Spleen (tissue), 13 donors: ENCODE measurements at places on chromosomes 12 and 14. TPM values are rescaled to one million over a fixed set of nuclear protein-coding genes. Genes with fewer than 3 reads are reported as not detected.
A peak's percentile ranks its signal among the peaks of the same experiment; 100 is the strongest.

Gene DIO3
- not detected for total RNA-seq

Gene MANSC4
- not detected for total RNA-seq

Gene DEPDC4
- 0.73 TPM for total RNA-seq

- no peak for DNase-seq
Measured at GRCh38 chr12:78149459-78149858, 318.8 kb downstream of the NAV3 start.

GRCh38 chr12:121444842-121445202, 44.9 kb downstream of the RNF34 start:
- no peak for DNase-seq

Gene APOF
- total RNA-seq: not detected

Gene IKZF4
- 9.3 TPM for total RNA-seq

DNA sequence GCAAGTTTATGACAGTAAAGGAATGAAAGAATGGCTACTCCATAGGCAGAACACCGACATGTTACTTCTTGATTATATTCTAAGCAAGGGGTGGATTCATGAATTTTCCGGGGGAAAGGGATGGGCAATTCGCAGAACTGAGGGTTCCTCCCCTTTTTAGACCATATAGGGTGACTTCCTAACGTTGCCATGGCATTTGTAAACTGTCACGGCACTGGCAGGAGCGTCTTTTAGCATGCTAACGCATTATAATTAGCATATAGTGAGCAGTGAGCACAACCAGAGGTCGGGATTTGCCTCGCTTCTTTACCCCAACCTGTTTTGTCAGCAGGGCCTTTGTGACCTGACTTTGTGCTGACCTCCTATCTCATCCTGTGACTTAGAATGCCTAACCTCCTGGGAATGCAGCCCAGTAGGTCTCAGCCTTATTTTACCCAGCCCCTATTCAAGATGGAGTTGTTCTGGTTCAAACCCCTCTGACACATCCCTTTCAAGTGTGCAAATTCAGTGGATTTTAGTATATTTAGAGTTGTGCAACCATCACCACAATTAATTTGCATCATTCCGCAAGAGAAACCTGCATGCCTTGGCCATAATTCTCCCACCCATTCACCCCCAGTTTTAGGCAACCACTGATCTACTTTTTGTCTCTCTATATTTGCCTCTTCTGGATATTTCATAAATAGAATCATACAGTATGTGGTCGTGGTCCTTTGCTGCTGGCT, 27.4 kb downstream of the PALS1 start:
- no peak for DNase-seq

Gene IFI27L1
- total RNA-seq: 10.4 TPM

DNA sequence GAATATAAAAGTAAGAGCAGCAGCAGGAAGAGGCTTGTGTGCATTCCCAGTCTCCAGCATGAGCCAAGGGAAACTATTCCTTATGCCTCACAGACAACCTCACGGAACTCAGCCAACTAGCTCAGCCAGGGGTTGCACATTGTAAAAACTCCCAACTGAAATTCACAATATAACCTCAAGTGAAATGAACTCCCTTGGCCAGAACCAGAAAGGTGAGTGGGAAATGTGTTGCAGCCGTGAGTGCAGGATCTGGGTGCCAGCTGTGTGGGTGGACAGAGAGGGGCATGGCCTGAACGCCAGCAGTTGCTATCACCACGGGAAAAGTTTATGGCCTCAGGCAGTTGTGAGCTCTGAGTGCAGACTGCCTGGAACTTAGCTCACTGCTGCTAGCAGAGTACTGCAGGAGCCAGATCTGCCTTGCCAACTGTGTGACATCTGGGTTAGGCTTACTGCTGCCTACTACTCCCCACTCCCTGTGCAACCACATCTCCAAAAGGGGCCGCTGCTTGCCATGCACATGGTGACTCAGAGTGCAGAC, 2.3 kb upstream of the CLEC1A start:
- no peak for DNase-seq

DNA sequence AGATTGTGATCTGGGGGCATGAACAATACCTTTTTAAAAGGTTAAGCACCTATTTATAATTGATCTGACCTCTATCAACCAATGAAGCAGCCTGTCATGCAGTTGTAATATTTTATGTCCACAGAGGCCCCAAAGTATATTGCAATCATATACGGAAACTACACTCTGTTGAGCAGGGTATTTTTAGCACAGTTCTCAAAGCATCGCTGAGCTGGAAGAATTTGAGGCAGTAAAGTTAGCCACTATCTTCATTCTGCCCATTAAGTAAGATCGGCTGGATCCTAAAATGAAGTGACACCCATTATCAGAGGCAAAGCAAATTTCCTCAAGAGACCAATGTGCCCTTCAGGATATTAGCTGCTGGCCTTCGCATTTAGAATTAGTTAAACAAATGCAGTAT, 47.7 kb upstream of the GRIP1 start:
- DNase-seq: no peak

- no peak for DNase-seq
Measured at GRCh38 chr12:28780096-28780495, 369.0 kb upstream of the FAR2 start.

Gene RTN1
- 52.4 TPM for total RNA-seq

Gene KCNA5
- 0.59 TPM for total RNA-seq

Gene CPNE8
- 31.3 TPM for total RNA-seq

GRCh38 chr12:58283553-58283952, 342.2 kb downstream of the ATP23 start:
- DNase-seq: no peak

GRCh38 chr14:22566845-22567244, 22.2 kb downstream of the DAD1 start:
- DNase-seq: no peak

Gene ABCD2
- 1.7 TPM for total RNA-seq

GRCh38 chr14:52370406-52370935, 56.4 kb downstream of the PTGER2 start:
- DNase-seq: no peak

Gene KIAA0586
- 27.5 TPM for total RNA-seq

Gene KLHDC1
- total RNA-seq: 11.4 TPM

DNA sequence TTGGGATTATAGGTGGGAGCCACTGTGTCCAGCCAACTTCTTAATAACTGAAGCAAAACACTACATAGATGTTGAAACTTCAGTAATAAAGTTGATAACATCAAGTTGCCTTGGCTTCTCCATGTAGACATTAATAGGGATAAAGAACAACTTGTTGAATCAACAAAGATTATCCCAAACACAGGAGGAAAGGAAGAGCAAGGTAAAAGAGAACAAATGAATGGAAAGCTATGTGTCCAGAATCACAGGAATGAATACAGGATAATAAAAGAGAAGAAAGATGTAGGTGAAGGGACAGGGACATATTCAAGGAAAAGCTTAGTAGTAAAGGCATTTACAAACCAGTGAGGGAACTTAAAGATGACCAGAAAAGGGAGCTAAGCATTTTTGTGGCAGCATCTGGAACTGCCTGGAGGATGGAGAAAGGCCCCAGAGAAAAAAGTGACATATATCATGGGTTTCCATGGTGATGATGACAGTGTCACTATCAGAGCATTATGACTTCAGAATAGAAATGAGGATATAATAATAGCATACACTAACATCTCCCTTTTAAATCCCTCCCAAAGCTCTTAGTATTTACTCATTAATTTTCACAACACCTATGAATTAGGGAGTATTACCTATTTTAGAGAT, 24.0 kb upstream of the MDM1 start:
- DNase-seq: no peak

- no peak for DNase-seq
Measured at GRCh38 chr12:104544836-104545235, 88.1 kb downstream of the CHST11 start.

Gene WDR20
- 33.2 TPM for total RNA-seq

DNA sequence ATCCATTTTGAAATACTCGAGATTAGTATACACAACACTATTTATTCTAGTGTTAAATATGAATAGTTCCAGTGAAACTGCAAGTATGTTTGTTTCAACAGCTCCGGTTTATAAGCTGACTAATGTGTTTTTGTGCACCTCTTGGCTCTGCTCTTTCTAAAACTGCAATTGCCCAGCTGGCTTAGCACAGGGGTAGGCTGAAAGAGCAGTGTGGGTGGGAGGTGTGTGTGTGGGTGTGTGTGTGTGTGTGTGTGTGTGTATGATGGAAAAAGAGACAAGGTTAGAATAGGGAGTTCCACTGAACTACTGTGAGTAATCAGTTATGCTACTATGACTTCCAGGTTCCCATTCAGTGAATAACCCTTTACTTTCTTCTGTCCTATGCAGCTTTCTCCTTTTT, 37.8 kb upstream of the DDHD1 start:
- no peak for DNase-seq

DNA sequence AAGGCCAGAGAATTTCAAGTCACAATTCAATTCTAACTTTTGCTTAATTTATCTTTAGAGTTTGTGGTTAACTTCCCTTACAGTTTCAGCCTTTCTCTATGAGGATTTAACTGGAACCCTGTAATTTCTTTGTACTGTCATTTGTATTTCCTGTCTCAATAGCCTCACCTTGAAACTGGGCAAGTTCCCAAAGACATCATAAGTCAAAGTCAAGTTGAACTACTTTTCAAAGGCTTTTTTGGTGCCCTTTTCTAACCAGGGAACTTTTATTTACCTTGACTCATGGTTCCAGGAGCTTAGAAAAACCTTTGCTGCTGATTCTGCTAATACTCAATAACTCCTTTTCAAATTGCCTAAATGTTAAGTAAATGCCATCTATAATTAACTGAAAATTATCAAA, 200.8 kb upstream of the KRR1 start:
- no peak for DNase-seq

GRCh38 chr14:50233951-50234250, 2.5 kb upstream of the SOS2 start:
- DNase-seq: no peak

Gene DICER1
- total RNA-seq: 91.9 TPM

Gene KLRC3
- total RNA-seq: 5.8 TPM

DNA sequence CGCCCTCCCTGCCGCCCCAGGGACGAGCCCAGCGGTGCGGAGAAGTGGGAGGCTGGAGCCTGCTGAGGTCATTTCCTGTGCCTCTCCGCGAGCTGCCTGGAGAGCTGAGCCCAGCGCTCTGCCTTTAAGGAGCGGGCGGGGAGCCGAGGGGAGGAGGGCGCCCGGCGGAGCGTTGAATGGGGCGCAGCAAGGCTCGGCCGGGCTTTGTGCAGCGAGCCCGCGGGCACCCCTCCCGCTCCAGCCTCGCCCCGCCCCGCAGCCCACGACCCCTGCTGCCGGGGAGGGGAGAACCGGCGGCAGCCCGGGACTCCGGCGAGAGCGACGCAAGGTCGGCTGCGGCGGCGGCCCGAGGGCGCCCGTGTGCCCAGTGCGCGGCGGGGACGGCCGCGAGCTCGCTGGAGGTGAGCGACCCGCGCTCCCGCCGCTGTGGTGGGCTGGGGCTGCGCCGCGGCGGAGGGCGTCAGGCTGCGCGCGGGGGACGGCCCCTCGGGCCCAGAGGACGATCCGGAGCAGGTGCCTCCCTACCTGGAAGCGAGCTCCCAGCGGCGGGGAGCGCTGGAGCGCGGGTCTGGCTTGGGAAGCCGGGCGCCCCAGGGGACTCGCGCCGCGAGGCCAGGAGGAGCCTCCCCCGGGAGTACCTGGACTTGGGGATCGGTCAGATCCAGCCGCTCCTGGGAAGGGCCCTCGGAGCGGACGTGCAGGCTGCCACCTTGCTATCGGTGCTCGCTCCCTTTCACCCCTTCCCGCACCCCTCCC, at the start of gene PLEKHH1:
PLEKHH1 (plus strand) TSS at position 293 of the 756 bp plus-strand sequence. CDS start 8,578 bp downstream, outside the sequence.
- peak; percentile 88 for DNase-seq

Gene LHX5
- total RNA-seq: not detected
